M059J (cell line): ENCODE measurements at places on chromosomes 11 and 22. TPM values are rescaled to one million over a fixed set of nuclear protein-coding genes. Genes with fewer than 3 reads are reported as not detected.

Gene DTX4
- total RNA-seq = 0.37 and 0.39 TPM in 2 replicates

Gene ZNF280B
- 3.1 and 3.7 TPM in 2 replicates for total RNA-seq

DNA sequence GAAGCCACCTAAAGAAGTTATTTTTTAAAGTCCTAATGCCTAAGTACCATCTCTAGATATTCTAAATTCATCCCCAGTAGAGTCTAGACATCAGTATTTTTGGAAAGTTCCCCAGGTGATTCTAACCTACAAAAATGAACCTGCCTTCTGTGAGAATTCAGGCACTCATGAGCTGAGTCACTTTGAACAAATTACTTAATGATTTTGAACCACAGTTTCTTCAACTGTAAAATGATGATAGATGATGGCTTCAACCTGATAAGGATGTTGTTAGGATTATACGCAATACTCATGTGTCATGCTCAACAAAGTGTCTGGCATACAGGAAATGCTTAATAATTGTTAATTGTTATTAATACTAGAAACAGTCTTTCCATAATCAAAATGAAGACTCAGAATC lies 82.8 kb upstream of the OR5AK2 start:
- no peak for DNase-seq

DNA sequence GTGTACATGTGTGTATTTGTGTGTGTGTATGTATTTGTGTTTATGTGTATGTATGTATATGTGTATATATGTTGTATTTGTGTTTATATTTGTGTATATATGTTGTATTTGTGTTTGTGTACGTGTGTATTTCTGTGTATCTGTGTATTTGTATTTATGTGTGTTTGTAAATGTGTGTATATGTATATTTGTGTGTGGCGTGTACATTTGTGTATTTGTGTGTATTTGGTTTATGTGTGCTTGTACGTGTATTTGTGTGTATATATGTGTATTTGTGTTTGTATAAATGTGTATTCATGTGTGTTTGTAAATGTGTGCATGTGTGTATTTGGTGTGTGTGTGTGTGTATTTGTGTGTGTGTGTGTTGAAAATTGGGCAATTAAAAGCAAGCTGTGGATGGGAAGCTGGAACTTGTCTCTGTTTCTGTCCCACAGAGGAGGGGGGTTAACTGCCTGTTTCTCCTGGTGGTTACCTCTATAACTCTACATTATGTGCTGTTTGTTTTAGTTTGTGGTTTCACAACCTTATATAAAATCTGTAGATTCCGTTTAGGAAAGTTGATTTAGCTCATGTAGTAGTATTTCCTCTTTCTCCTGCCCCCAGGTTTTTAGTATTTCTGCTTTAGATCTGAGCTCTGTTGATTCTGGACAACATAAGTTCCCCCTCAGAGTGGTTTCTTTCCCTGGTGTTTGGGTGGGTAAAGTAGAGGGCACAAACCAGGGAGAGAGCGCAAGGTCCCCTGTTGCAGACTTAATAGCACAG lies 28.9 kb downstream of the AP2A2 start:
- DNase-seq = no peak

DNA sequence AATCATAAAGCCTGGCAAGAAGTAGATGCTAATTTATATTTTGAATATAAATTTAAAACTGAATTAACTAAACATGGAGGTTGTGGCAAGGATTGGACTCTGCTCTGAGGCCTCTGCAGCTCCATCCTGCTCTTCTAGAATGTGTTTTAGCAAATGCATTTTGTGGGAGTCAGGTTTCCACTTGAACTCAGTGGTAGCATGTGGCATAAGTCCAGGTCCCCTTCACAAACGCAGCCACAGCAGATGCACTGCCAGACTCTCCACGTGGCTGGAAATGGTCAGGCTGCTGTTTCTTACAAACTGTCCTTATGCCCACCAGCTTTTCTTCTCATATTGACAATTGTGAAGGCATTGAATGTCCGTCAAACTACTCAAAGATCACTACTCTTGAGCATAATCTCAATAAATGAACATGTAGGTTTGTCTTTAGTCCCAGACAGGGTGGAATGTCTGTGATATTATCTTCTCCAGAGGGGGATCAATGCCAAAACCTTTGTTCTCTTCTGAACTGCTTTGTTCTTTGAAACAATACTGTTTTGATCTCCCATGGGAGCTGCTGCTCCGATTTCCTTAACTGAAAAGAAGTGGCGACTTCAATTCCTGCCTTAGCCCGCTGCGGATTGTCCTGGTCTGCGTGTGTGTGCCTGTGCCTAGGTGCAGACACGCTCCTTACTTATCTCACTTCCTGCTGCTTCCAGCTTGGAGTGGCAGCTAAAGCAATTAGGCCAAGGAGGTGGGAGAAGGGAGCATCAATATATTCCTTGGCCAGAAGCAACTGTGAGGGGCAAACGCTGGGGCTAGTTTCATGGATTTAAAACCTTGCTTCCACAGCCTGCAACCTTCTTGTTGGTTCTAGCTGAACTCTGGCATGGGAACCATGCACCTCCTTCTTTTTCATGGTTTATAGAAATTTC lies 24.2 kb downstream of the EIF4G2 start:
- DNase-seq = no peak

DNA sequence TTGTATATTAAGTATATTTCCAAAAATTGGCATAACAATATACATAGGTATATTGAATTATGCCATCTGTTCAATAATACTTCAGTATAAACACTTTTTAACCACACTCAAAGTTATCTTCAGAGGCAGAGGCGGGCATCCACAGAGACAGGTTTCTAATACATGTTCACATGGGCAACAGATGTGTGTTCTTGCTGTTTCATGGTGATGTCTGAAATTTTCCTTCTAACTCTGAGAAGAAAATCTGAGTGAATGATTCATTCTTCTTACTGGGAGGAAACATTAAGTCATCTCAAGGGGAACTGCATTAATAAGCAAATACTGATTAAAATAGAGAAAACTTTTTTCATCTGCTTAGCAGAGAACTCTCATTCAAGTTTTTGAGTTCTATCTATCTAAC lies 1074.5 kb downstream of the LRRC4C start:
- peak; percentile 16 for DNase-seq
